Amniotic stem cell (primary cell): ENCODE measurements at places on chromosomes 2 and 18.

- no peak for DNase-seq
Measured at GRCh38 chr2:38733300-38733971, 17.7 kb downstream of the SRSF7 start.

DNA sequence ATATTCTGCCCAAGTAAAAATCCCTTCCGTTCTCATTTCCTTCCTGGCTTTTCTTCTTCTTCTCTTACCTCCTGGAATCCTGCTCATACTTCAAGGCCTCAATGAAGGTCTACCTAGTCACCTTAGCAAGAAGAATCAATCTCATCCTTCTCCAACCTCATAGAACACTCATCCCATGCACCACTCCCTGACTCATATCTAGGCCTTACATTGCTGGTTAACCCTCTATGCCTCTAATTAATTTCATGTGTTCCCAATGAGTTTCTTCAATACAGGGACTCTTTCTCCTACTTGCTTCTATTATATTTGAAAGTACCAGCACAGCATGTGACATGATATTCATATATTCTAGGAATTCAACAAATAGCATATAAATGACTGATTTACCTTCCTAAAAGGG lies 63.0 kb downstream of the BCL11A start:
- no peak for DNase-seq

GRCh38 chr2:9390991-9391390 lies 32.3 kb downstream of the ITGB1BP1 start:
- DNase-seq, result no peak

- no peak for DNase-seq
Measured at GRCh38 chr2:235587202-235587601, 93.4 kb downstream of the AGAP1 start.

DNA sequence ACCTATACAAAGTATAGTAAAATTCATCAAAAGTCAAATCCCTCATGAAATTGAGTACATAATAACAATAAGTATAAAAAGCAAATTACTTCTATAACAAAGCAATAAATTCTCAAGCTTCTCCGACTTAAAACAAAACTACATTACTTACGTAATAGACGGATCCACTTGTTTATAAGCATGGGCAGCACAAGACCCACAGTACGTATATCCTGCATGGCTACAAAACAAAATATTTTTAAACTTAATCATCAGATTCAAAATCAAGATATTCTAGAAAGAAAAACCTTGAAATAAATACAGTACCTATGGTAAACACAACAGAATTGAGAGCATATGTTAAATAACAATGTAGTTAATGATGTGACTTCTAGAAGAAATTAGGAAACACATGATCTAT lies 78.9 kb downstream of the MEMO1 start:
- no peak for DNase-seq

GRCh38 chr2:24937236-24937635 lies 17.2 kb upstream of the ADCY3 start:
- no peak for DNase-seq

DNA sequence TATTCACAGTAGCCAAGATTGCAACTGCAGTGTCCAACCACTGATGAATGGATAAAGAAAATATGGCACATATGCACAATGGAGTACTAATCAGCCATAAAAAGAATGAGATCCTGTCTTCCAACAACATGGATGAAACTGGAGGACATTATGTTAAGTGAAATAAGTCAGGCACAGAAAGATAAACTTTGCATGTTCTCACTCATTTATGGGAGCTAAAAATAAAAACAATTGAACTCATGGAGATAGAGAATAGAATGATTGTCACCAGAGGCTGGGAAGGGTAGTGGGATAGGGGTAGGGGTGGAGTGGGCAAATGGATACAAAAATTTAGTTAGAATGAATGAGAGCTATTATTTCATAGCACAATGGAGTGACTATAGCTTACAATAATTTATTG lies 305.5 kb upstream of the ETAA1 start:
- no peak for DNase-seq

DNA sequence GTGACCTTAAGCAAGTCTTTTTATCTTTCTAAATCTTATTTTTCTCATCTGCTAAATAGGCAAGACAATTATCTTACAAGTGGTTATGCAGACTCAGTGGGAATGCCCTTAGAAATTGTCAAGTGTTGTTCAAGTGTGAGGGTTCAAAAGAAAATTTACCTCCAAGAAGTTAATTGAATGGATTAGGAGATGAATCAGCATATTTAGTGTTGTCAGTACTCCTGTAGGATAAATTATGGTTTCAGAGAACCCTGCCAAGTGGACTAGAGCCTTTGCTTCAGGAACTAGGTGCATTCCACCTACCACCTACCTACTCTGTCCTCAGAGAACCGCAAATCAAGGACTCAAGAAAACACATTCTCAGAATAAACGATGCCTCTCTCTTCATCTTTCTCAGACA lies 69.8 kb upstream of the KCTD1 start:
- DNase-seq, result no peak

DNA sequence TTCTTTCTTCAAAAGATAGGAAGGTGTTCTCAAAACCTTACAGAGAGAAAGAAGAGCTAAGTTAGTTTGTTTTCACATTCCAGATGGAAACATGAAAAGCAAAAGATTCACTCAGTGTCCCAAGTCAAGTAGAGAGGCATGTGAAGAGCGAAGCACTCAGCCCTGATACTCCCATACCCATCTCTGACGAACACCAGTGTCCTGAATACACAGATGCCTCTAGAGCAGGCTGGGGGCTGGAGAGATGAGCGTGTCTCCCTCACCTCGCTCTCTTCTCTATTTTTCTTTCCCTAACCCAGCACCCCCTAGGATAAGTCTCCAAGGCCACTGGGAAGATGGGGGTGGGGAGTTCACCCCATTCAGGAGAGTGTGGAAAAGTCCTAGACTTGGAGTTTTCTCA lies 227.8 kb downstream of the TMEM163 start:
- no peak for DNase-seq
